Activated CD4-positive, alpha-beta T cell treated with anti-CD3 and anti-CD28 coated beads for 36 hours (primary cell): ENCODE measurements at places on chromosomes 5 and 9.

DNA sequence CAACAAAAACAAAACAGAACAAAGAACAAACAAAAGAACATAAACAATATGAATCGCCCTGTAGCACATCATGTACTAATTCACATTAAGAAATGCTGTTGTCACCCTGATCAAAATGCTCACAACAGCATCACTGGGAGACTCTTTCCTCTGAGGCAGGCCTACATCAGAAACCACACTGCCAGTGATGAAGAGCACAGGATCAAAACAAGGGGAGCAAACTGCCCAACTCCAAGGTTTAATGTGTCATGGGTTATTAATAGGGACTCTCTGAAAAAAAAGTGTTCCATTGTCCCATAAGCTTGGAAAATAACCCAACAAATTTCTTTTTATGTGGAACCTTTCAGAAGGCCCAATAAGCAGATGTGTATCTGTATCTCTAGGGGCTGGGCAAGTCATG is 74.2 kb downstream of the PTPN3 start:
- no peak for DNase-seq

DNA sequence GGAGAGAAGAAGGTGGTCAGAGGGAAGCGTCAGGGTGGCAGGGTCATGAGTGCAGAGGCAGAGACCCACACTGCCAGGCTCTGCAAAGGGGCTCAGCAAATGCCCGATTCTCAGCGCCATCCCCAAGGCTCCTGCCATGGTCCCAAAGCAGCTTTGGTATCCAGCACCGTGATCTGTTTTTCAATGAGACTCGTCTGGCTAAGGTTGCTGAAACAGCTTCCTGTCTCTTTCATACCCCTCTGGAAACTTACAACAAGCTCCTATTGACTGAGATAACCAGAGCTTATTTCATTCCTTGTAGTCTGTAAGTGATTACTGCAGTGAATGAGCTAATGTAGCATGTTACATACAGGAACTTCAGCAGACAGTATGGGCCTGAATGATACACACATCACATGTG is 568.6 kb upstream of the DAP start:
- no peak for DNase-seq

DNA sequence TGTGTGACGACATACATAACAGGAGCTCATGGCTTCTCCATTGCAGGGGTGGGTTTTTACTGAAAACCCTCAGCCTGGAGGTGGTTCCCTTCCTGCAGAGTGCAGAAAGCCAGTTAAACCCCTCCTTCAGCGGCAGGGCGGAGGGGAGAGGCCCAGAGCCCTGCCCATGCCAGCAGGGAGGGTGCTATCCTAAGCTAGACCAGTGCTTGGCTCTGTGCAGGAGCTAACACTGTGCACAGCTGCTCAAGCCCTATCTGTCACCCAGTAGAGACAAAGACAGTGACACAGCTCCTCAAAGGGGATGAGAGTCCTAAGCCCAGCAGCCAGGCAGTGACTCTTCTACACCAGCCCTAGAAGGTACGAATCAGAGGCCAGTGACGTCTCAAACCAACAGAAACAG is 70.0 kb upstream of the ZSWIM6 start:
- no peak for DNase-seq

- no peak for DNase-seq
Observed at GRCh38 chr9:116942593-116943061, 255.5 kb downstream of the TRIM32 start.

- DNase-seq, result no peak
Observed at GRCh38 chr5:78506261-78507024, 142.1 kb downstream of the LHFPL2 start.

GRCh38 chr9:130235558-130236435 is 29.8 kb upstream of the HMCN2 start:
- DNase-seq, result peak; percentile 79

DNA sequence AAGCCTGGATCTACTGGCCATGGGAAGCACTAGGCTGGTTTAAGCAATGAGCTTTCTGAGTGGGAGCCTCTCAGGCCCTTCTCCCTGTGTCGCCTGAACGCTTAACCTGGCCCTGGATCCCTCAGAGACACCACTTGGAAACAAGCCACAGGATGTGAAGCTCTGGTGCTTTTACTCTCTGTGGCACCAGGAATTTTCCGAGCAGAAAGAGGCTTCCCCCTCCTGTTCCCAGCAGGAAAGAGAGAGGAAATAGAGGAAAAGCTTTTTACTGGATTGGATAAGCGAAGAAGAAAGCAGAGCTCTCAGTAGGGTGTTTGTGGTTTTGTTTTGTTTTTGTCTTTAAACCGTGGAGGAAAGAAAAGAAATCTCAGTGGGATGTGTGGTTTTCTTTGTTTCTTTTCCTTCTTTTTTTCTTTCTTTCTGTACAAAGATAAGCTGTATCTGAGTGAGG is 34.5 kb downstream of the COL15A1 start:
- no peak for DNase-seq

DNA sequence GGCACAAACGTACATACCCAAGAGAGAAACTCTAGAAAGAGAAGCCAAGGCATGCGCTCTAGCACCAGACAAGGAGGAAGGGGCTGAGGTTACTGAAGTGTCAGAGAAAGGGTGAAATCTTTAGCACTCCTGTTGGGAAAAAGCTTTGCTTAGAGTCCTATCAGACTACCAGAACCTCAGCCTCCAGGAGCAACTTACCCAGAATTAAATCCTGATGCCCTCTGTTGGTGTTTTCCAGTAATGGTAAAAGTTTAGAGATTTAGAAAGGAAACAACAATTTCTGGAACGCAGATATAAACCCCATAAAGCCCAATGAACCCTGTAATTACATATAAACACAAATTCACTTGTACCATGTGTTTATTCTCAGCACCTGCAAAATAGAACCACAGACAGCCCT is 33.2 kb upstream of the ASTN2 start:
- no peak for DNase-seq

DNA sequence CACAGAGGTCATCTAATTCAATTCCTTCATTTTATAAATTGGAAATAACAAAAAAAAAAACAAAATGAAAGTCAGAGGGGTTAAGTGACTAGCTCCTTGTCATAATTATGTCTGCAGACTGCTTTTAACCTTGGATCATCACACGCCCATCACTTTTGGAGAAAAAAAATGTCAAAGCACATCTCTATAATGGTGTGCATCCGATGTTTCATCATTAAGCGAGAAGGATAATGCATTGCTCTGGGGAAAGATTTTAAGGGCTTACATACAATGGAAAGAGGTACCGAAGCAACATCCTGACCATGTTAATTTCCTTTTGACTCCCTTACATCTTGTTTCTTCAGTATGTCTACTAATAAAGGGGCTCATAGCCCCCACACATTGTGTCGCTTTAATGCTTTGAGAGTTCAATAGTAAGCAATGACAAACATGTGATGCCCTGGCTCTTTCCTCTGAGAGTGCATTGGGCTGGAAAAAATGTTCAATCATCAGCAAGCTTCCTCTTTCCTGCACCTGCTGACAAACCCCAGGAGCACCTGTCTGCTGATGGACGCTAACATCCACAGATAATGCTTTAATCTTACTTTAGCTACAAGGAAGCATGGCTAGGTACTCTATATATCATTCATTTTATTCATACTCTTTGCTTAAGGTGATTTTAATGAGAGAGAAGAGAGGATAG is 242.2 kb downstream of the SMARCA2 start:
- DNase-seq, result no peak

DNA sequence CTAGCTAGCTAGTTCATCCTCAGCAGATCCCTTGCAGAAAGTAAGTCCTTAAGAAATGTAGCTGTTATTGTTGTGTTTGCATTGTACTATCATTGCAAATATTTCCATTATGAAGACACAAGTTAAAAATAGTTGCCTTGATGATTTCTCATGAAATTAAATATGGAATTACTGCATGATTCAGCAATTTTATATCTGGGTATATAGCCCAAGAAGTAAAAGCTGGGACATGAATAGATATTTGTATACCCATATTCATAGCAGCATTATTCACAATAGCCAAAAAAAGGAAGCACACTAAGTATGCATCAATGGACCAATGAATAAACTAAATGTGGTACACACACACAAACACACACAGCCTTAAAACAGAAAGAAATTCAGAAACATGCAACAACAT is 6.8 kb downstream of the IFNB1 start:
- no peak for DNase-seq

DNA sequence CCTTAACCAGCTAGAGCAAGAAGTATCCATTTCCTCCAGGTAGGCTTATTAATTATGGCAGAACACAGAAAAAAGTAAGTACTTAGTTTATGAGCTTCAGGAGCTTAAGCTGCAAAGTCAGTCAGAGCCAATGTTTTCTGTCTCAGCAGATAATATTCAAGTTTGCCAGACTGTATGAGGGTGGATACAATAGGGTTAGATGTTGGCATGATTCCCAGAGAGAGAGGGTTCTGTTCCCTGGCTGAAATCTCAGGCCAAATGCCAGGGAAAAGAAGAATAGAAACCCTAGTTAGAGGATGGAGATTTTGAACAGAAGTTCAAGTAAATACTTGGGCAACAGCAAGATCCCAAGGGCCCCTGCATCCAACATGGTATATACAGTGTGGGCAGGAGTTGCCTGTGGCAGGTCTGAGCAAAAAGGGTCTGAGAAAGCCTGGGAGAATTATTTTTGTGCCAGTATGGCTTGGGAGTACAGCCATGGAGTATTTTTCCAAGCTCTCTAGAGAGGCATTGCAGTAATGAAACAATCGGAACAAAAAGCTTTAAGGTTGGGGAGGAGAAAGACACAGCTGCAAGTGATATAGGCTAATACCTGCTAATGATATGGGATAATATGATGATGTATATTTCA is 31.0 kb upstream of the ISOC1 start:
- no peak for DNase-seq

DNA sequence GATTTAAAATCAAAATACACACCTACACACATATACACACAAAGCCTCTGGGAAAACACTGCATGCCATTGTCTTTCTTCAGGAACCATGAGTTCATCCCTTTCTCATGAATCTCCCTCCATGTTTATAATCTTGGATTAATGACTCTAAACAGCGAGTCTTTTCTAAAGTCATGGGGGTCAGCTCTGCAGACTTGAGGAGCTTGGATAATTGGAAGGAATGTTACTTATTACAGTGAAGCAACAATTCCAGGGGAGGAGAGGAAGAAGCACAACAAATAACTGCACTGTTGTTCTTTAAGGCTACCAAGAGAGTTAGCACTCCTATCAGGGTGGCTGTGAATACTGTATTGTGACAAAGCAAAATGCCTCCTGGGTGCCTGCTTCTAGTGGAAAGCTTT is 444.7 kb downstream of the ANXA1 start:
- DNase-seq, result no peak

GRCh38 chr9:136385015-136385414 is 11.5 kb upstream of the CARD9 start:
- peak; percentile 68 for DNase-seq

GRCh38 chr5:72284559-72285423 is 35.2 kb downstream of the MRPS27 start:
- DNase-seq, result no peak

DNA sequence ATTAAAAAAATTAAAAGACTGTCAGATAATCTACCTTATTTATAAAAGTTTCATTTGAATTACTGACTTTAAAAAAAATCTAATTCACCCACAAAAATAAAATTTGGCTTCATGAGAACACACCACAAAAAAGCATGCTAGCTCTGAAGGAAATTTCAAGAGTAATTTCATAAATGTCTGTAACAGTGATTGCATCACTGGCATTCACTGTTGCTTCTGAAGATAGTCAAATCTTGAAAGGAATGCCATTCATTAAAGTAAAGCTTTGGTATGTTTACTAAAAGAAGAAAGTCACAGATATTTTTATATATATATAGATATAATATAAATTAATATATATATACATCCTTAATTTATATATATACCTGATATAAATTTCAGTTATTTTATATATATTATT is 43.4 kb downstream of the NADK2 start:
- DNase-seq, result no peak

- peak; percentile 44 for DNase-seq
Observed at GRCh38 chr5:170614720-170615119, 110.9 kb downstream of the KCNIP1 start.

- no peak for DNase-seq
Observed at GRCh38 chr5:168647083-168647482, 67.9 kb upstream of the PANK3 start.

- DNase-seq, result no peak
Observed at GRCh38 chr5:6181147-6181729, 197.1 kb downstream of the MED10 start.

DNA sequence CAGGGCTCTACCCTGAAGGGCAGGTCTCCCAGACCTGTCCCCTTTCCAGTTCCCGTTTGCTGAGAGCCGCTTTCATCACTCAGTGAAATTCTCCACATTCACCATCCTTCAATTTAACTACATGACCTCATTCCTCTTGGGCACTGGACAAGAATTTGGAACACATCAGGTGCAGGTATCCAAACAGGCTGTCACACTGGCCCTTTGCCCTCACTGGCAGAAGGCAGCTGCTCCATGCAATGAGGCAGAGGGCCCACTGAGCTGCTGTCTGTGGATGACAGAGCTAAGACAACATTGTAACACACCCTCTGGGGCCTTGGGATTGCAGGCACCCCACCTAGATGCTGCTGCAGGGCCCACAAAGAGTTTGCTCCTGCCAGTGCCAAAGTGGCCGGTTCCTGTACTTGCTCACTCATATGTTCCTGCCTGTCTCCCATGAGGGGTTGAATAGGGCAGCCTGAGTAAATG is 55.1 kb downstream of the ACTL7B start:
- DNase-seq, result no peak

DNA sequence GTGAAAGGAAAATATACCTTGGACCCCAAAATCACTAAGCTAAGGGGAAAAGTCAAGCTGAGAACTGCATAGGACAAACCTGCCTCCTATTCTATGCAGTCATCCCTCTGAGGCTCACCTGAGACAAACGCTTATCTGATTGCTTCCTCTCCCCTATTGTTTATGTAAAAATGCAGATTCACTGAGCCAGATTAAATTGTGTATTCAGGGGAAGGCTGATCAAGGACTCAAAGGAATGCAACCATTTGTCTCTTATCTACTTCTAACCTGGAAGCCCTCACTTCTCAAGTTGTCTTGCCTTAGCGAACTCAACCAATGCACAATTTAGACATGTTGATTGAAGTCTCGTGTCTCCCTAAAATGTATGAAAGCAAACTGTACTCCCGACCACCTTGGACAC is 13.3 kb downstream of the SPARC start:
- DNase-seq, result no peak

GRCh38 chr5:16857635-16858034 is 78.5 kb downstream of the MYO10 start:
- DNase-seq, result no peak

- no peak for DNase-seq
Observed at GRCh38 chr5:159536166-159536565, 205.9 kb upstream of the IL12B start.
